ENCODE measurements at places on chromosomes 7 and 10.

DNA sequence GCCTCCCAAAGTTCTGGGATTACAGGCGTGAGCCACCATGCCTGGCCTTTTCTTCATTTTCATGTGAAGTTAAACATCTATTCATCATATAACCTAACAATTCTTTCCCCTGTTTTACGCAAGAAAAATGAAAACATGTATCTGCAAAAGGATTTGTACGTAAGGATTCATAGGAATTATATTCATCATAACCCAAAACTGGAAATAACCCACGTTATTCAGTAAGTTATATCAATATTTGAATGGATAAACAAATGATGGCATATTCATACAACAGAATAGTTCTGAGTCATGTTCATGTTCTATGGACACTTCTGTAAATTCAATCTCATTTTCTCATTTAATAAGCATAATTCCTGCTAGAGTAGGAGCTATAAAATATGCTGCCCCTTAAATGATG lies 35.2 kb upstream of the CAV2 start:
- no peak for DNase-seq

DNA sequence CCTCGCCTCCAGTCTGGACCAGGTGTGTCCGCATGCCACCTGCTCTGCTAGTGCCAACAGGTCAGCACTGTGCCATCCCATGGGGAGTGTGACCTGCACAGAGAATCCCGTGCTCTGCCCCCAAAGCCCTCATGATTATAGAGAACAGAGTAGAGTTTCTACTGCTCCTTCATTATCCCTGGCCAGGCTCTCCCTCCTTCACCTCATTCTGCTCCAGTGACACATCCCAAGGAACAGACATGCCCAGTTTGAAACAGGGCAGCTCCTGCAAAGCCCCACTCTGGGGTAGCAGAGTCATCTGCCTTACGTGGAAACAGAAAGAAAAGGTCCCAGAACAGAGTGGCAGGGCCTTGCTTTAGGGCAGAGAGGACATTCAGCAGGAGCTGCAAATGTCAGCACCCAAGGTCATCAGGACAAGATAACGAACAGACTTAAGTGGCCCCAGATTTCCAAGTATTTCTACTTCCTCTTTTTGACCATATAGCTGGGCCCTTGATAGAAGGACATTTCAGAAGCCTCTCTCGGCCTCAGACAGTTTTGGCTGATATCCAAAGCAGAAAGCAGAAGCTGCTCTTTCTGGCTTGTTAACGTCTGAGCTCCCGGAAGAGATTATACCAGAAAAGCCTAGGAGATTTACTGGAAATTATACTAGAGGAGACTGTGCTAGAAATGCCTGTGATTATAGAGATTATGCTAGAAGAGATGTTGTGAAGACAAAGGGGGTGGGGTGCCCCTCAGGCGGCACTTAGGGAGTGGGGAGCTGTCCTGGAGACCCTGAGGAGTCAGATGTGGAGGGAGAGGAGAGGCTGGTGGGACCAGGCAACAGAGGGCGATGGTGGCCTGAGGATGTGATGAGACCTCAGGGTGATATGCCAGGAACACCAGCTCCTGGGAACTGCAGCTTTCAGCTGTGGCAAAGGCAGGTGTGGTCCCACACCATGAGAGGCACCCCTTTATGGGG lies 12.6 kb downstream of the TMEM176B start:
- DNase-seq = no peak

- DNase-seq = no peak
These were observed 298.1 kb upstream of the NEBL start for GRCh38 chr10:21195252-21195651.

DNA sequence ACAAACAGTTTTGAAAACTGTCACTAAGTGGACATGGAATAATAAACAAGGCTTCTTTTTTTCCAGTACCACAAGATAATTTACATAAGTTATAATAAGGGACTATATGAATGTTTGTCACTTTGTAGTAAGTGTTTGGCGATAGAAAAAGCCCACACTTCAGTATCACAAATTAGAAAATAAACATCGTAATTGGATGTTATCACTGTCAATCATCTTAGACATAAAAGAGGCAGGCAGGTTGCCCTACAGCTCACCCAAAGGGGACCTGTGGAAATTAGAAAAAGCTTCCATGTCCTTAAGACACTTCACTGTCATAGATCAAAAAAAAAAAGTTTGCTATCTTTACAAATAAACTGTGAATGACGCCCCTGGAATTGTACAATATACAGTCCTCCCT lies 3.6 kb upstream of the NOC3L start:
- no peak for DNase-seq

DNA sequence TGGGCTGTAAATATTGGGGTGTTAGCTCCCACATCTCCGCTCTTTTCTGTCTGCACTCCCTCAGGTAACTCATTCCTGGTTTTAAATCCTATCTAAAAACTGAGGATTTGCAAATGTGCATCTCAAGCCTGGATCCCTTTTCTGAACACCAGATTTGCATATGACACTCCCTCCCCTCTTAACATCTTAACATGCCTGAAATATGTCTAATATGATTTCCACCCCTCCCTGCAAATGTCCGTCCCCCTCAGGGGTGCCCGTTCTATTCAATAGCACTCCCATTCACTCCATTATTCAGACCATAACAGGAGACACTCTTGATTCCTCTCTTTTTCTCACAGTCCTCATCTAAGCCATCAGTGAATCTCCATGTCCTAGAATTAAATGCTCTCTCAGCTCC lies 8.3 kb upstream of the CALD1 start:
- DNase-seq = no peak

GRCh38 chr7:55592492-55592891 lies 20.2 kb upstream of the VOPP1 start:
- no peak for DNase-seq

- no peak for DNase-seq
These were observed 111.4 kb upstream of the NANOS1 start for GRCh38 chr10:118918116-118918515.

DNA sequence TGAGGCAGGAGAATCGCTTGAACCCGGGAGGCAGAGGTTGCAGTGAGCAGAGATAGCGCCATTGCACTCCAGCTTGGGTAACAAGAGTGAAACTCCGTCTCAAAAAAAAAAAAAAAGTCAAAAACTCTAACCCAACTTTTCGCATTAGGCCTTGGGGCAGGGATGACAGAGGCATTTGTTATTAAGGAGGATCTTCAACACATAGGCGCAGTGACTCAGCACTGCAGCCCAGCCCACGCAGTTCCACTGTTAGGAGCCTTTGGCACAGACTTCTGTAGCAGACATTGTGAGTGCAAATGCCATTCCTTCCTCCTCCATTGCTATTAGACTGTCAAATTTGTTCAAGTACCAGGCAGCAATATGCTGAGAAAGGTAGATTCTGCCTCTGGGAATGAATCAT lies 43.1 kb upstream of the KLHL7 start:
- no peak for DNase-seq

- no peak for DNase-seq
These were observed 28.1 kb upstream of the KNDC1 start for GRCh38 chr10:133131734-133132472.

- no peak for DNase-seq
These were observed 563.6 kb upstream of the SEMA3D start for GRCh38 chr7:85750454-85750949.

GRCh38 chr10:79438021-79438698 lies 7.3 kb downstream of the ZCCHC24 start:
- no peak for DNase-seq

DNA sequence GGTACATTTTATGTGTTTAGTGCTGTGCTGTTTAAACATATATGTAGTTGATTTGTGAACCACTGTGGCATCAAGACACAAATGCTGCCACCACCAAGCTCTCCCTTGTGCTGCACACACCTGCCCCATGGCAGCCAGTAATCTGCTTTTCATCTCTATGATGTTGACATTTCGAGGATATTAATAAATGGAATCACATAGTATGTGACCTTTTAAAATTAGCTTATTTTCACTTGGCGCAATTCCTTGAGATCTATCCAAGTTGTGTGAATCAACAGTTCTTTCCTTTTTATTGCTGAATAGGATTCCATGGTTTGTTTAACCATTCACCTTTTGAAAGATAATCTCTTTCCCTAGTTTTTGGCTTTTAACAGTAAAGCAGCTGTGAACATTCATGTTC lies 73.1 kb downstream of the BMPR1A start:
- DNase-seq = no peak

DNA sequence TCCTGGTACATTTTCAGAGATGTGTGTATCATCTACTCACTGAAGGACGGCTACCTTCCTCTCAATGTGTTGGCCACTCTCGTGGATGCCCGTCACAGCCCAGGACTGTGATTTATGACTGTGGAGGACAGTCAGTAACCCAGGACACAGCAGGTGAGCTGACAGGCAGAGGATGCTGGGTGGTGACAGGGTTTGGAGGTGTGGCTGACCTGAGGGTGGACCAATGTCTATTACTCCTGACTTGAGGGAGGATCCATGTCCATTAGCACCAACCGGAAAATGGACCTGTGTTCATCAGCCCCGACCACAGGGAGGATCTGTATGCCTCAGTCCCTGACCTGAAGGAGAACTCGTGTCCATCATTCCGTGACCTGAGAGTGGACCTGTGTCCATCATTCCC lies 96.1 kb downstream of the ADCY1 start:
- no peak for DNase-seq

GRCh38 chr7:108629651-108630400 lies 60.2 kb downstream of the DNAJB9 start:
- no peak for DNase-seq

All from NCI-H1436 treated with DMSO at 0.1 percent for 48 hours (cell line).